ENCODE measurements at places on chromosomes 1 and 21.

DNA sequence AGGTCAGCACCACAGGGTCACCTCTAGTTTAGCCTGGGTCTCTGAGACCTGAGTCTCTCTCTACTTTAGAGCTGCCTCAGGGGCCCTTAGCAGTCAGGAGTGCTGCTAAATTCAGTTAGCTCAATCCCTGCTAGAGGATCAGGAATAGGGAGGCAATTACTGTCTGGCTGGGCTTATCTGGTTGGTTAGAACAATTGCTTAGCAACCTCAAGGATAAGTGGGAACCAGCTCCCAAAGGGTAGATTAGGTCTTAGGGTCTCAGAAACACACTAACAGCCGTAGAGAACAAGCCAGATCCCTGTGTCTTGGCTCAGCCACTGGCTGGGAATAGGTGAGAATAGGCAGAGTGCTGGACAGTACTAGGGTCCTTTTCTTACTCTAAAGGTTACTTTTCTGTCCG is 7.7 kb downstream of the PM20D1 start:
- no peak for DNase-seq

DNA sequence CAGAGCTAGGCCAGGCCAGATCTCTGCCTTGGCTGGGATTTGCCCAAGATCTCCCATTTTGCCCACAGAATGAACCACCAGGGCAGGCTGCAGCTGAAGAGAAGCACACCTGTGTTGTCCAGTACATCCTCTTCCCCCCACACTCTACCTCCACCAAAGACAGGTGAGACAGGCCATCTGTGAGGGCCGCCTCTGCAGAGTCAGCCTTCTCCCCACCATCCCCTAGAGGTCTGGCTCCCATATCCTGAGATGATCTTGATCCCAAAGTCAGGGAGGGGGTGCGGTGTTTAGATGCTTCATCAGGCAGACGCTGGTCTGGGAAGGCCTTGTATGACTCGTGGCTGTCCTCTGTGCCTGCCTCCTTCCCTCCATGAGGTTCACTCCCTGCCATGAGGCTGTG is 28.7 kb downstream of the HYI start:
- DNase-seq, result no peak

- no peak for DNase-seq
Observed at GRCh38 chr1:33275195-33275594, 18.9 kb downstream of the ZNF362 start.

- no peak for DNase-seq
Observed at GRCh38 chr1:92886886-92887419, 55.1 kb downstream of the RPL5 start.

DNA sequence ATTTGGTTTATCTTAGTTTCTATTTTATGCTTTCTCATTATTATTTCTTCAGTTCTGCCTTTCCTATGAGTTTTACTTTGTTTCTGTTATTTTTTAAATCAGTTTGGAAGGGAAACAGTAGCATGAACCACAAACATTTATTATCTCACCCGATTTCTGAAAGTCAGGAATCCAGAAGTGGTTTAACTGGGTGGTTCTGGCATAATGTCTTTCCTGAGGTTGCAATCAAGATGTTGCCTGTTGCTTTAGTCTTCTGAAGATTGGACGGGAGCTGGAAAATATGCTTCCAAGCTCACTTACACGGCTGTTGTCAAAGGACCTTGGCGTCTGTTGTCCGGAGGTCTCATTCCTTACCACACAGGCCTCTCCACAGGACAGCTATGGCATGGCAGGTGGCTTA is 50.4 kb downstream of the SNRPE start:
- DNase-seq, result no peak

DNA sequence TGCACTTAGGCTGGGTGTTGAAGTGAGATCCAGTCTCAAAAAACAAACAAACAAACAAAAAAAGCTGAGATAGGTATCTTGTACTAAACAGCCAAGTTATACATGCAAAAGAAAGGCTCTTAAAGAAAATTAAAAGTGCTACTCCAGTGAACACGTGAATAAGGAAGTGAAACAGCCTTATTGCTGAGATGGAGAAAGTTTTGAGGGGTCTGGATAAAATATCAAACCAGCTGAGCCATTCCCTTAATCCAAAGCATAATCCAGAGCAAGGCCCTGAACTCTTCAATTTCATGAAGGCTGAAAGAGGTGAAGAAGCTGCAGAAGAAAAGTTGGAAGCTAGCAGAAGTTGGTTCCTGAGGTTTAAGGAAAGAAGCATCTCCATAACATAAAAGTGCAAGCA is 360.5 kb upstream of the DAB1 start:
- DNase-seq, result no peak

DNA sequence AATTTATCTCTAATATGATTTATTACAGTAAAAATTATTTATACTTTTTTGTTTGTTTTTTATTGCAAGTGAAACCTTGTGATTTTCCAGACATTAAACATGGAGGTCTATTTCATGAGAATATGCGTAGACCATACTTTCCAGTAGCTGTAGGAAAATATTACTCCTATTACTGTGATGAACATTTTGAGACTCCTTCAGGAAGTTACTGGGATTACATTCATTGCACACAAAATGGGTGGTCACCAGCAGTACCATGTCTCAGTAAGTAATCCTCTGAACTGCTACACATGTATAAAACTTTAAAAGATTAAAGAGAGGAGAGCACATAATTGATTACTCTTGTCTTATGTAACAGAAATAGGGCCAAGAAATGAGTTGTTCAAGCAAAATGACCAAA is 4.5 kb downstream of the CFHR3 start:
- DNase-seq, result no peak

DNA sequence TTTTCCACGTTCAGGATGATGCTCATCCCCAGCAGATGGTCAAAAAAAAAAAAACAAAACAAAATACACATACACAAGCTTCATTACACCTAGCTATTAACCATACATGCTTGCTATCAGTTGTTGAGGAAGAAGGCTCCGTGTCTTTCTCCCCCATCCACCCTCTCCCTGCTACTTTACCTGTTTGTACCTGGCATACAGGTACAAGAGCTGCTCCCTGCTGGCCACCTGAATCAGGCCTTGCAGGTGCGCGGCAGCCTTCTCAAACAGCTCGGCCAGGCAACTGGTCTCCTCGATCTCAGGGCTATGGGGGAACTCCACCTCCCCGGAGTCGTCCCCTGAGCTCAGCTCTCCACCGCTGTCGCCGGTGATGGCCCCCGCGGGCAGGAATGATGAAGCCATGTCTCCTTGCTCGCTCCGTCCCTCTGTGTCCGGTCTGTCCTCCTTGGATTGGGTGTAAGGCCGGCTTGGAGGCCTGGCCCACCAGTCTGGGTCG is 464 bp downstream of the ACBD6 start:
- DNase-seq, result no peak

All from CD4-positive, alpha-beta T cell (primary cell).